ENCODE measurements at places on chromosomes 12 and 14. TPM values are rescaled to one million over a fixed set of nuclear protein-coding genes. Genes with fewer than 3 reads are reported as not detected.

Gene KLRF1
- 0.51 TPM for total RNA-seq

Gene AACS
- 37.8 TPM for total RNA-seq

Gene USP44
- total RNA-seq: 1.3 TPM

Gene TAS2R31
- total RNA-seq: 3.7 TPM

Gene PTGER2
- total RNA-seq: 10.9 TPM

Gene RD3L
- not detected for total RNA-seq

Gene CCDC184
- 0.35 TPM for total RNA-seq

Gene RIPK3
- total RNA-seq: 12.7 TPM

Gene CAPZA3
- not detected for total RNA-seq

Gene POU6F1
- 14.8 TPM for total RNA-seq

Gene CMKLR1
- total RNA-seq: 26.0 TPM

Gene NTS
- not detected for total RNA-seq

Gene PIWIL1
- not detected for total RNA-seq

Gene AKAP5
- total RNA-seq: 0.45 TPM

Gene RPL10L
- total RNA-seq: not detected

Gene FGF6
- total RNA-seq: not detected

Gene FAM161B
- 2.7 TPM for total RNA-seq

Gene SERPINA9
- total RNA-seq: not detected

Gene MAP3K9
- total RNA-seq: 0.26 TPM

Gene ATL1
- total RNA-seq: 3.6 TPM

Gene SYNE2
- 267 TPM for total RNA-seq

Gene KRT3
- not detected for total RNA-seq

Gene EML5
- total RNA-seq: 0.13 TPM

Gene GDF3
- total RNA-seq: 0.26 TPM

Gene POTEM
- not detected for total RNA-seq
